ENCODE measurements at places on chromosomes 1 and 21.
A peak's percentile ranks its signal among the peaks of the same experiment; 100 is the strongest.

- no peak for DNase-seq
Observed at GRCh38 chr1:232162001-232162400, 467.9 kb downstream of the SIPA1L2 start.

DNA sequence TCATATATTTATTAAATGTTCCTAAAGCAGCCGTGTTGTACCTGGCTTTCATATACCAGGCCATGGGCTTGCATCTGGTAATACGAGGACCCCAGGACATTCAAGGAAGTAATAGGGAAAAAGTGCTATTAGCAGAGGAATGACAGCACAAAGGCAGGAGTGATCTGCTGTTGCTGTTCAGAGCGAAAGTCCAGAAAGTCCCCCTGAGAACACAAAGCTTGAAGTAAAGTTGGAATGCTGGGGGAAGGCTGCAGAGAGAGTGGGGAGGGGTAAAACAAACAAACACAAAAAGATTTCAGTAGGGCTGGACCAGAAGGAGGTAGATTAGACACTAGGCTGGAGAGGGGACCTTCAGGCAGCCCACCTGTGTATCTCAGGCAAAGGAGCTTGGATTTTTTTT lies 94.6 kb upstream of the C8B start:
- no peak for DNase-seq

- peak; percentile 58 for DNase-seq
Observed at GRCh38 chr1:193183019-193183627, 3.3 kb downstream of the B3GALT2 start.

- DNase-seq = no peak
Observed at GRCh38 chr1:212973899-212974298, 23.6 kb downstream of the VASH2 start.

DNA sequence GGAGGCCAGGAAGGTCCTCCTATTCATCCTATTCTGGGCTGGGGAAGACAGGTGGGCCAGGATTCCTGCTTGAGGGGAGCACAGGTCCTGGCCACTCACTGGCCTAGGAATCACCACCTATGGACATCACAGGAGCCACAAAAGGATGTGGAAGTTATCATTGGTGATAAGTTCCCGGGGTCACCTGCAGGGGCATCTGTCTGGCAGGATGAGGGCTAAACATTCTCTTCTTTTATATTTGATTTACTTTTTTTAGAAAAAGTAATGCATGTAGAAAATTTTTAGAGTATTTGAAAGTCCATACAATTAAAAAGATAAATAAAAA lies 33.2 kb upstream of the KIAA0040 start:
- DNase-seq = no peak

DNA sequence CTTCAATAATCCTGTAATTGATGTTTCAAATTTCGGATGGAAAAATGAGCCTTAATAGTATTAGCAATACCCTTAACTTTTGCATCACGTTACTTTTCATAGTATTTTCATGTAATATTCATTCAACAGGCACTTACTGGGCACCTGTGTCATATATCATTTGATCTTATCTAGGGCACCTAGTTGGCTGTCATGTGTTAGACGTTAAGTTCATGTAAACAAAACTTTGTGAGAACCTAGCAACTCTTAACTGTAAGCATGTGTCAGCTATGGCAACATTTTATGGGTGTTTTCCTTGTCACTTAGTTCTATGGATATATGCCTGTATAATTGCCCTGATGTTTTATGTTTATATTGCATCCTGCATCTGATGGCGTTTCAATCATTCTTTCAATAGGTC lies 777 bp downstream of the LAMC2 start:
- no peak for DNase-seq

GRCh38 chr1:86972262-86972661 lies 57.8 kb downstream of the HS2ST1 start:
- DNase-seq = no peak

DNA sequence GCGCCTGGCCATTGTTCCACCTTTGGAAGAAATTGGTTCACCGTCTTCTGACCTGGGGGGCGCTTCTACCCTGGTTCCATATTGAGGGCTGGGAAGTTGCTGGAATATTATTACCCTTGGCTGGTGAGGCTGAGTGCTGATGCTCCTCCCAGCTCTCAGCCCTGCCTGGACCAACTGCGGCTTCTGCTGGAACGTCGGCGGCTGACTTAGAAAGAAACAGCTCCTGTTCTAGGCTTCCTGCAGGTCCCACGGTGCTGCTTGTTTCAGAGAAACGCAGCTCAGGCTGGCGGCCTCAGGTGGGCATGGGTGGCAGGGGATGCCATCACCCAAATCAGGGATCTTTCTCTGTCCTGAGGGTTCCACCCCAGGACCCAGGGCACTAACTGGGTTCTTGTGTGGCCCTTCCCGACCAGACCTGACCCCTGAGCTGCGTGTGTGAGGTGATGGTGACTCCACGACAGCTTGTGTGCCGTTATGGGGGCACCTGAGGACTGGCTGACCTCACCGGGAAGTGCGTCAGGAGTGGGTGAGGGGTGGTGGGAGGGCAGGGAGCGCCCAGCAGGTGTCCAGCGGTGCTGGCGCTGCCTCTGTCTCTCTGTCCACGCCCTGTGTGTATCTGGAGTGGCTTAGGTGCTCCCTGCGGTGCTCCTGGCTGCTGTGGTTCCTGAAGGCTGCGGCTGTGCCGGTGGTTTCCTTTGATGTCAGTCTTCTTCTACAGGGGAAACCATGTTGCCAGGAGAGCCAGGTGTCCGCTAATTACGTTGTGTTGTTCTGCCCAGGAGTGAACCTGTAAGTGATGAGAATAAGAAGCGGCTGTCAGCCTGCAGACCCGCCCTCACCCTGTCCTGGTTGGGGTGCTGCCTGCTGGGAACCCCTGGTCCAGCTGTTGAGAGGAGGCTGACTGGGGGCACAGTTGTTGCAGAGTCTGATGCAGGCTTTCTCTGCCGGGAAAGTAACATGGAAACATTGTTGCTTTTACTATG lies 8.9 kb downstream of the SKI start:
- DNase-seq = no peak

GRCh38 chr1:156656806-156657740 lies 15.2 kb downstream of the BCAN start:
- DNase-seq = peak; percentile 67

- no peak for DNase-seq
Observed at GRCh38 chr1:183105449-183105848, 80.6 kb upstream of the LAMC2 start.

- peak; percentile 39 for DNase-seq
Observed at GRCh38 chr1:52553362-52554266, 722 bp upstream of the TUT4 start.

DNA sequence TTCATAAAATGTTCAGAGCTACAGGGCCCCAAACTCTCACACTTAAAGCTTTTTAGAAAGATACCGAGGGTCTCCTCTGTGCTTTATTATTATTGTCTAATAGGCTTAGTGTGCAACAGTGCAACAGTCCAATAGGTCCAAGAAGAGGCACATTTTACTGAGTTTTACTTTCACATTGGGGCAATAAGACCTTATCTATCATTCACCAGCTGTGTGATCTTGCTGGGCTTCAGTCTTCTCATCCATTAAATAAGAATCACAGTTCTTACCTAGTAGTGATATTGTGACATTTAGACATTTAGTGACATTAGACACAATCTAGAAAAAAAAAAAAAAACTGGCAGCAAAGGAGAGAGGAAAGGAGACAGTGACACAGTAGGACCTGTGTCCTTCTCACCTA lies 175.8 kb upstream of the NFIA start:
- DNase-seq = no peak

DNA sequence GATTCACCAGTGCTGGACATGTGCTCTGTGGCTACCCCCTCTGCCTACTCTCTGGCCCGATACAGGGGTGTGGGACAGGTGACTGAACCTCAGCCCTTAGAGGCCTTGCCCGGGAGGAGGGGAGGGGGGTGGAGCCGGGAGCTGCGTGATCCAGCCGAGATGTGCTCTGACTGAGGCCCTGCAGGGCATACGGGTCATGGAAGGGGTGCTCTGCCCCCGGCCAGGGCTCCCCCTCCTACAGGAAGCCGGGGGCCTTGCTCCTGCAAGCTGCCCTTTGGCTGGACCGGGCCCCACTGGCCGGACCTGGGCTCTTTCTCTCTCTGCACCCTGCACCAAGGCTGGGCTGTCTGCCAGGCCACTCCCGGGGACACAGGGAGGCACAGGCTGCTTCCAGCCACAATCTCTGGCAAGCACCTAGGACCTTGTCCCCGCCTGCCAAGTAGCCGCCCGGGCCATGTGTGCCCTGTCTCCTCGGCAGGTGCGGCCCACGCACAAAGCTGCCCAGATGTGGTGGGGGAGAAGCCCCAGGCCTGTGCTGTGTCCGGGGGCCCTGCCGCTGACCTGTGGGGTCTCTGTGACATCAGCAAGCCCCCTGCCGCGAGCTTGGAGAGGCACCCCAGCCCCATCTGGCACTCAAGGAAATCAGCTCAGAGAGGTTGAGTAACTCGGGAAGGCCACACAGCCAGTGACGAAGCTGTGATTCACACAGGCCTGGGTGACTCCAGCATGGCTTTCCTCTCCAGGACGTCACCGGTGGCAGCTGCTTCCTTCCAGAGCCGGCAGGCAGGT lies 1.5 kb downstream of the SCNN1D start:
- no peak for DNase-seq

DNA sequence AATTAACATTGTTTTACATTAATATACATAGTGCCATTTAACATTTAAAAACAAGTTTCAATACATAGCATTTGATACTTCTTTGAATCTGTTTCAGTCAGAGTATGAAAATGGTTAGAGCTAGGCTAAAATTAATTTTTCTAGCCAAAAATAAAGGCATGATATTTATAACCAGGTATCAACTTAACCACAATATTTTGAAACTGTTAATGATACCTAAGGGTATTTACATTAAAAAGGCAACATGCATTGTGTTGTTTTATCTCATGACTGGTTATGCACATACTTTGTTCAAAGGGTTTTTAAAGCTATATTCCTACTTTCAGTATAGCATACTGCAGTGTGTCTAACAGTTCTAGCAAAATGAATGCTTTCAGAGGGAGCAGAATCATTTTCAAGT lies 130.0 kb downstream of the HS2ST1 start:
- DNase-seq = no peak

- DNase-seq = no peak
Observed at GRCh38 chr1:229509576-229509975, 1.4 kb upstream of the NUP133 start.

DNA sequence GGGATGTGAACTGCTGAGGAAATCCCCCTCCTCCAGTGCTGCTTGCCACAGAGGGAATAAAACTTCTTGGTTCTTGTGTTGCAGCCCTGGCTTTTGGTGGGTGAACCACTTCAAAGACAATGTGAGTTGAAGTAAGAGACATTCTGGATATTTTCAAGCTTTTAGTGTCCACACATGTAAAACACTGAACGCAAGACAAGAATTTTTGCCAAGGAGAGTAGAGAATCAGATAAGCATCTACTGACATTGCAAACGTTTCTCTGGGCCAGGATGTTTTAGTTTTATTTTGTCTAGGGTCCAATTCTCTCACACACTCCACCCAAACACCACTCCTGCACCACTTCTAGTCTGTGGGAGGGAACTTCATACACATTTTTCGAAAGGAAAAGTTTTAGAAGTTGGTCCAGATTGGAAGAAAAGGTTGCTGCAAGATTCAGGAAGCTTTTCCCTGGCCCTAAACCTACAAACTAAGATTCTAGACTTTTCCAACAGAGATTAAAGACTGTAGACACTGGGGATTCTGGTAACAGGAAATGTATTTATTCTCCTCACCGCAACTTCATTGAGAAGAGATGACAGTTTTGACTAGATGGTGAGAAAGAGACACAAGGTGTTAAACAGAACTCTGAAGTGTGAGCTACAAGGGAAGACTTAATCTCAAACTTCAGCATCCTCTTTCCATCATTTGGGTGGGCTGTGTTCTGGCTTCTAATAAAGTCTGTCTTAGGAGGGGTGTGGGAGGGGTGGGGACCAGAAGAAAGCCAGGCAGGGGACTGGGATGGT lies 16.1 kb downstream of the FASLG start:
- no peak for DNase-seq

GRCh38 chr1:162840250-162840839 lies 20.6 kb downstream of the CCDC190 start:
- no peak for DNase-seq

GRCh38 chr1:151846686-151847237 lies 6.8 kb downstream of the THEM5 start:
- no peak for DNase-seq

- DNase-seq = no peak
Observed at GRCh38 chr1:94907136-94907535, 19.8 kb downstream of the CNN3 start.

- no peak for DNase-seq
Observed at GRCh38 chr1:110673197-110673701, 1.5 kb downstream of the KCNA3 start.

DNA sequence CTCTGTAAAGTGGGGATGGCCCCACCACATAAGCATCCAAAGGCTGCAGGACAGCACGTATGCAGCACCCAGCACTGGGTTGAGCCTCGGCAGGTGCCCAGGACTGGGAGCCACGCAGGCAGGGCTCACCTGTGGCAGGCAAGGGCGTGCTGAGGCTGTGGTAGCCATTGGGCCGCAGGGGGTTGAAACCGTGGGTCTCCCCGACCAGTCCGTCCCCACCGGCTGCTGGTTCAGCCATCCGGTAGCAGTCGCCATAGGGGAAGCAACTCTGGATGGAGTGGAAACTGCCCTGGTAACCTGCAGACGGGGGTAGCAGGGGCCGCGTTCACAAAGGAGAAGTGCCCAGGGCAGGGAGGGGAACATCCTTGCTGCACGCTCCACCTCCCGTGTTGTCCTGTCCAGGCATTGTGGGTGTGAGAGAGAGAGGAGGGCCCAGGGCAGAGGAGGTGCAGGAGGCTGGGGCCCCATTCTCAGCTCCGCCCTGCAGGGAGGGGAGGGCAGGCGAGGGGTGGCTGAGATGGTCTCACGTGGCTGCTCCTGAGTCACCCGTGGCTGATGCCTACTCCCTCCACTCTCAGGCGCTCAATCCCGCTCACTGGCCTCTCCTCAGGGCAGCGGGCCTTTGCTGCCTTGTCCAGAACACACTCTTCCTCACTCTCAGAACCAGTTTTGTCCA lies 49.9 kb downstream of the DMRTB1 start:
- DNase-seq = no peak

DNA sequence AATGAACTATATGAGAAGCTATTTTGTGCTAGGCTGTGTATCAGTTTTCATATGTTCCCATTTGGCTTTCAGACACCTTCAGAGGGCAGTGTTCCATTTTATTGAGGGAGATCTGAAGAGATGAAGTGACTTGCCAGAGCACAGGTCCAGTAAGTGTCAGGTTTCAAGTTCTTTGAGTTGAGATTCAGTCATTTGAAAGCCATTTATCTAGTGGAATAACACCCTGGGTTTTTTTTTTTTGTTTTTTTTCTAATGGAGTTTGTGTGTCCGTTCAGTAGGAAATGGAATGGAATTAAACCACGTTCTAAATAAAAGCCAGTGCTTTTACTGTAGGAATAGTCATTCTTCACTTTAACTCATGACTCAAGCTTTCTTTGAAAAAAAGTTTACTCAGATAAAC lies 652.9 kb upstream of the USP24 start:
- no peak for DNase-seq

Measured in DMS 273 treated with DMSO at 0.1 percent for 48 hours (cell line).